ENCODE measurements at places on chromosomes 1 and 21. TPM values are rescaled to one million over a fixed set of nuclear protein-coding genes. Genes with fewer than 3 reads are reported as not detected.

The LHX8 gene
- polyA plus RNA-seq, result not detected

The MORC3 gene
- 61.4 TPM for polyA plus RNA-seq

The SMPDL3B gene
- 10.5 TPM for polyA plus RNA-seq

The HPCAL4 gene
- 0.14 TPM for polyA plus RNA-seq

The DNAJC28 gene
- polyA plus RNA-seq, result 4.3 TPM
